ENCODE measurements at places on chromosomes 13 and 19.
A peak's percentile ranks its signal among the peaks of the same experiment; 100 is the strongest.

- DNase-seq = no peak
Observed at GRCh38 chr19:48868114-48868886, at the start of gene PLEKHA4. TSS of gene PLEKHA4 (minus strand) at chr19:48868617. CDS start at chr19:48867620, 997 bp downstream.

DNA sequence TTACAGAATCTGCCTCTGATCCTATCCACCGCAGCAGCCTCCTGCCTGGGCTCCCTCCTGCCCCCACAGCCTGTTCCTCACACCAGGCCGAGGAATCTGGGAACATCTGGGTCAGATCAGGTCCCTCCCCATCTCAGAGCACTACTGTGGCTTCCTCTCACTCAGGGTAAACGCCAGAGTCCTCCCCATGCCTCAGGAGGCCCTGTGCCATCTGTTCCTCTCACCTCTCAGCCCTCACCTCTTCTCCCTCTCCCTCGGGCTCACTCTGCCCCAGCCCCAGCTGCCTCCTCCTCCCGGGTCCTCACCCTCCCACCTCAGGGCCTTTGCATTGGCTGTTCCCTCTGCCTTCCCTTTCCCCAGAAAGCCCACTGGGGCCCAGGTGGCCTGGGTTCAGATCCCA lies 18.2 kb downstream of the FCGBP start:
- no peak for DNase-seq

- DNase-seq = no peak
Observed at GRCh38 chr19:49927526-49928264, 1.3 kb upstream of the ATF5 start.

GRCh38 chr19:49567861-49568441 lies 12.4 kb downstream of the NOSIP start:
- no peak for DNase-seq

GRCh38 chr13:37094840-37095239 lies 10.6 kb downstream of the CSNK1A1L start:
- DNase-seq = no peak

- no peak for DNase-seq
Observed at GRCh38 chr19:48963371-48964204, 1.5 kb upstream of the FTL start.

DNA sequence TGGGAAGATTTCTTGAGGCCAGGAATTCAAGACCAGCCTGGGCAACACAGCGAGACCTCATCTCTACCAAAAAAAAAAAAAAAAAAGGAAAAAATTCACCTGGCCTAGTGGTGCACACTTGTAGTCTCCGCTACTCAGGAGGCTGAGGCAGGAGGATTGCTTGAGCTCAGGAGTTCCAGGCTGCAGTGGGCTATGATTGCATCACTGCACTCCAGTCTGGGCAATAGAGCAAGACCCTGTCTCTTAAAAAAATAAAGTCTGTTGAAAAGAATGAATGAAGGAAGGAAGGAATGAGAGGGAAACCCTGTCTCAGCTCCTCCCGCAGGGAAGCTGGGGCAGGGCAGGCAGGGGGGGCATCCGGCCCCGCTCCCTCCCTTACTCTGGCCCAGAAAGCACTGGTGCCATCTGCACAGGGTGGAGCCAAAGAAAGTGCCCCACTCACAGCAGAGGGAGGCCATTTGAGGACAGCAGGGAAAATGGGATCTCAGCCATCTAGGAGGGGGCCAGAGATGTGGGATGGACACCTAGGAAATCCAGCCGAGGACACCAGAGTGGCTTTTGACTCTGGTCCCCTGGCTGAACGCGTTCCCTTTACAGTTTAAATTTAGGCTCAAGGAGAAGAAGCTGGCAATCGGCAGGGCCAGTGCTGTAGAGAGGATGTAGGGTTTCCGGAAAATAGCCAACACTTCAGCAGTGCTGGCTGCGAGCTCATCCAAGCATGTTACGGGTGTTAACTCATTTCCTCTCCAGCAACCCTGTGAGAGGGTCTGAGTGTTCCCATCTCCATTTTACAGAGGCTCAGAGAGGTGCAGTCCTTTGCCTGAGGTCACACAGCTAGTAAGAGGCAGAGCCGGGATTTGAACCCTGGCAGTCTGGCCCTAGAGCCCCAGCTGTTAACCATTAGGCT lies 3.6 kb upstream of the HPN start:
- no peak for DNase-seq

DNA sequence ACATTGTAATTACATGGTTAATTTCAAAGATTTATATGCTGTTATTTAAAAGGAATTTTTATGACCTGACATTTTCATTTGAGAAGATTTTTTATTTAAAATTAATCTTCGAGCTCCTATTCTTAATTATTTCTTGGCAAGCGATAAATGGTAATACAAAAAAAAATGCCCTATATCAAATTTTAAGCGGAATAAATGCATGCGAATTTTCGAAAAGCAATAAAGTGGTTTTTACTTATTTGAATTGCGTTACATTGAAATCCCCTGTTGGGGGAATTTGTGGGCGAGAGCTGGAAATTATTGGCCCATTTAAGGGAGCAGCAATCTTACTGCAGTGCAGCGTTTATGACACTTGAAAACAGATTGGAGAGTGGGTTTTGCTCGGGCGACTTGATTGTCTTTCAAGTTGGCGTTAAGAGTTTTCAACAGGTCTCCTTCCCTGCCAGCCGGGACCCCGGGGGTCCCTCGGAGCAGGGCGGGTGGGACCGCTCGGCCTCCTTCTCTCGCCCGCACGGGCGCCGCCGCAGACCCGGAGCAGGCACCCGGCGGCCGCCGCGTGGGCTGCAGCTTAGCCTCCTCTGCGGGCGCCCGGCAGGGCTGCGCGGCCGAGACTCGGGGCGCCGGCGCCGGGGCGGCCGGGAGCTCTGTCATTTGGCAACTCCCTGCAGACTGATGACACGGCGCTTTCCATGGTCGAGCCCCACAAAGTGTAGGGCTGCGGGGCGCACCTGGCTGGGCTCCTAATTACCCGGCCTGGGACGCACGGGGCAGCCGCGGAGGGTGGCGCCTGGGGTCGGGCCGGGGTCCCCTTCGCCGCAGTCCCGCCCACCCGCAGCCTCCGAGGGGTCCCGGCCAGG lies 255.1 kb upstream of the SOX21 start:
- DNase-seq = no peak

DNA sequence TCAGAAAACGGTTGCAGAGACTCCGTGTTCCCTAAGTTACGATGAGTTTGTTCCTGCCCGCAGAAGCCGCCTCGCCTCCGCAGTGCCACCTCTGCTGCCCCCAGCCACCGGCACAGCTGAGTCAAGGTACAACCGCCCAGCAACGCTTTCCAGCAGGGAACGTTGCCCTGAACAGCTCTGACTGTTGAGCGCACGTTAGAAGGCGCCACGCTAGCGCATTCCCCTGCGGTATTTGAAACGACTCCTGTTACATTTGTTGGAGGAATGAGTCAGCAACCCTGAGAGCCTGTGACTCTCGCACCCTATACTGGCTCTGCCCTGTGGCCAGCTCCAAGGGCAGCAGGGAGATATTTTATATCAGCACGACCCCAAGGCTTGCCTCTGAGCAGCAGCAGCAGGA lies 302.8 kb downstream of the TEX29 start:
- DNase-seq = no peak

DNA sequence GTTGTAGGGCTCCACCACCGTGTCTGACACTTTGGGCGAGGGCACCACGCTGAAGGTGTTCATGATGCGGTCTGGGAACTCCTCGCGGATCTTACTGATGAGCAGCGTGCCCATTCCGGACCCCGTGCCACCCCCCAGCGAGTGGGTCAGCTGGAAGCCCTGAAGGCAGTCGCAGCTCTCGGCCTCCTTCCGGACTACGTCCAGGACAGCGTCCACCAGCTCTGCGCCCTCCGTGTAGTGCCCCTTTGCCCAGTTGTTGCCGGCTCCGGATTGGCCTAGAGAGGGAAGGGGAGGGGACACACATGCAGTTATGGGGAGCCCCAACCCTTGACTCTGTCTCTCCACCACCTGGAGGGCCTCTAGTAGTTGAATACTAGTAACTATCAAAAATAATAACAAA lies 6.2 kb downstream of the TUBB4A start:
- DNase-seq = no peak

DNA sequence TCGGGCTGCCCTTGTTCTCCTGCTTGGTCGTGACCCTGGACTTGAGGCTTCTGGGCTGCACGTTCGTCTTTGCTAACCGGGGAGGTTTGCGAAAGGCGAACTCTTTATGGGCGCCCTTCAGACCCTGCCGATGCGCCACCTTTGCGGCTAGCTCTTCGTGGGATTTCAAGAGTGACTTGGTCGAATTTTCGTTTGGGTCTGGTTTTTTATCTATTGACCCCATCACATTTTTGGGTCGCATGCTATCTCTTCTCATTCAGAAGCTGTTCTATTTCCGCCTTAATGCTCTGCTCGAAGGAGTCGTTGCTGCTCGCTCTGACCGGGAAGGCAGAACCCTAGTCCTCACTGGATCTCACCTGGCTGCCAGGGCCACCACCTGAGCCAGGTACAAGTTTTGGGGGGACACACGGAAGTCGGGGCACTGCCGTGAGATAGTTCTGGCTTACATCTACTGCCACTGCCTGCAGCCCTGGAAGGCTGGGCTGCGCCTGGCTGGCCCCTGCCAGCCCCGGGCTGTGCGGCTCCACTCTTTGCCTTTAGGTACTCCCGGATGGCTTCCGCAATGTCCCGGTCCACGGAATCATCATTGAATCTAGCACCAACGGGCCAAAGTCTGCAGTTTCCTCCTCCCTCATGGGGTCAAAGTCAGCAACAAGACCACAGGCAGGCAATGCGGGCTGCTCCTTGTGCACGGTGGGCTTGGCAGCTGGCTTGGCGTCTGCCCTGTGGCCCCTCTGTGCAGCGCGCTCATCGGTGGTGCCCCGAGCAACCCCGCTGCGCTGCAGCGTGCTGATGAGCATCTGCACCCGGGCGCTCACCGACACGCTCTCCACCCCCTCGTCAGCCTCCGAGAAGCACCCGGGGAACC lies 16.2 kb downstream of the RB1 start:
- no peak for DNase-seq

DNA sequence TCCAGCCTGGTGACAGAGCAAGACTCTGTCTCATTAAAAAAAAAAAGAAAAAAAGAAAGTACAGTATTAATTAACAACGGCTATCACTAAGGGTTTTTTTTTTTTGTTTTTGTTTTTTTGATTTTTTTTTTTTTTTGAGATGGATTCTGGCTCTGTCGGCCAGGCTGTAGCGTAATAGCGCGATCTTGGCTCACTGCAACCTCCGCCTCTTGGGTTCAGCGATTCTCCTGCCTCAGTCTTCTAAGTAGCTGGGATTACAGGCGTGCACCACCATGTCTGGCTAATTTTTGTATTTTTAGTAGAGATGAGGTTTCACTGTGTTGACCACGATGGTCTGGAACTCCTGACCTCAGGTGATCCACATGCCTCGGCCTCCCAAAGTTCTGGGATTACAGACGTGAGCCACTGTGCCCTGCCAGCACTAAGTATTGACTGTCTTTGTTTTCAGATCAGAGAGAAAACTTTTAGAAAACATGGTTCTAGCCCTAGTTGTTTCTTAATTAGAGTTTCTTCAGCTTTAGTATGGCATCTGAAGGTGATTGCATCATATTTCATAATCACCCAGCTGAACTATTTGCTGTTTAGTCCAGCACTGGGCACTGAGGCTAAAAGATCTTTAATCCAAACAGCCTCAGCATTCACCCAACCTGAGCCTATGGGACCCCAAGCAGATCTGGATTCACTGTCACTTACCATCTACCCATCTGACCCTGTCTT lies 2.7 kb upstream of the GATAD2A start:
- no peak for DNase-seq

DNA sequence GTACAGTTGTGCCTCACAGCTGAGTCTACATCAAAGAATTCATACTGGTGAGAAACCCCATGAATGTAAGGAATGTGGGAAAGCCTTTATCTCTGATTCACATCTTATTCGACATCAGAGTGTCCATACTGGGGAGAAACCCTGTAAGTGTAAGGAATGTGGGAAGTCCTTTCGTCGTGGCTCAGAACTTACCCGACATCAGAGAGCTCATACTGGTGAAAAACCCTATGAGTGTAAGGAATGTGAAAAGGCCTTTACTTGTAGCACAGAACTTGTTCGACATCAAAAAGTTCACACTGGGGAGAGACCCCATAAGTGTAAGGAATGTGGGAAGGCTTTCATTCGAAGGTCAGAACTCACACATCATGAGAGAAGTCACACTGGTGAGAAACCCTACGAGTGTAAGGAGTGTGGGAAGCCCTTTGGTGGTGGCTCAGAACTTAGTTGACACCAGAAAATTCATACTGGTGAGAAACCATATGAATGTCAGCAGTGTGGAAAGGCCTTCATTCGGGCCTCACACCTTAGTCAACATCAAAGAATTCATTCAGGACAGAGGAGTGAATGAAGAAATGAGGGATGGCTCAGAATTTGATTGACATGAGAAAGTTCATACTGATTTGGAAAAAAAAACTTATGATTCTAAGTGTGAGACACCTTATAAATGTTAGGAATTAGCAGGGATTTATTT lies 80.9 kb upstream of the ZNF420 start:
- no peak for DNase-seq

GRCh38 chr13:28100150-28101121 lies at the start of gene FLT3:
TSS of gene FLT3 (minus strand) at chr13:28100576. CDS start at chr13:28100510, 66 bp downstream.
- no peak for DNase-seq

- DNase-seq = no peak
Observed at GRCh38 chr13:50224534-50224933, 209.3 kb downstream of the KCNRG start.

- no peak for DNase-seq
Observed at GRCh38 chr19:43842007-43842406, 14.9 kb downstream of the ZNF283 start.

GRCh38 chr13:84430446-84430845 lies 548.2 kb upstream of the SLITRK1 start:
- peak; percentile 30 for DNase-seq

GRCh38 chr13:111902726-111903125 lies 164.2 kb upstream of the SOX1 start:
- no peak for DNase-seq

DNA sequence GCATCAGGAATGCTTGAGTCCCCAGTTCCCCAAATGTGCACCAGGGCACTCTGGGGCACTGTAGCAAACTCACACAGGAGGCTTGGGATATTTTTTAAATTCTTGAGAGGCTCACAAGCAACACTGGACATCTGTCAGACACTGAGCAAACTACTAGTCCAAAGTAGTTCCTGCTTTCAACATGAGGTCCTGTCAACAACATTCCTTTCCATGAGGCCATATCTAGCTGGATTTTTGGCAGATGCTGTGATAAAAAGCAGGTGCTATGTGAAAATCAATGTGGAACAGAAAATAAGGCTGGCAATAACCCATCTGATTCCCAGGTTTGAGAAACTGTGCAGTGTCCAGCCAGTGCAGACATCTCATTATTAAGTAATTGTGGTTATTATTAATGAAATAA lies 50.5 kb downstream of the STARD13 start:
- no peak for DNase-seq

Data from NCI-H774 (cell line).